ENCODE measurements at places on chromosomes 12 and 14.

- DNase-seq: peak; percentile 92
Observed at GRCh38 chr12:116919247-116919661, 8.5 kb downstream of the FBXW8 start.

DNA sequence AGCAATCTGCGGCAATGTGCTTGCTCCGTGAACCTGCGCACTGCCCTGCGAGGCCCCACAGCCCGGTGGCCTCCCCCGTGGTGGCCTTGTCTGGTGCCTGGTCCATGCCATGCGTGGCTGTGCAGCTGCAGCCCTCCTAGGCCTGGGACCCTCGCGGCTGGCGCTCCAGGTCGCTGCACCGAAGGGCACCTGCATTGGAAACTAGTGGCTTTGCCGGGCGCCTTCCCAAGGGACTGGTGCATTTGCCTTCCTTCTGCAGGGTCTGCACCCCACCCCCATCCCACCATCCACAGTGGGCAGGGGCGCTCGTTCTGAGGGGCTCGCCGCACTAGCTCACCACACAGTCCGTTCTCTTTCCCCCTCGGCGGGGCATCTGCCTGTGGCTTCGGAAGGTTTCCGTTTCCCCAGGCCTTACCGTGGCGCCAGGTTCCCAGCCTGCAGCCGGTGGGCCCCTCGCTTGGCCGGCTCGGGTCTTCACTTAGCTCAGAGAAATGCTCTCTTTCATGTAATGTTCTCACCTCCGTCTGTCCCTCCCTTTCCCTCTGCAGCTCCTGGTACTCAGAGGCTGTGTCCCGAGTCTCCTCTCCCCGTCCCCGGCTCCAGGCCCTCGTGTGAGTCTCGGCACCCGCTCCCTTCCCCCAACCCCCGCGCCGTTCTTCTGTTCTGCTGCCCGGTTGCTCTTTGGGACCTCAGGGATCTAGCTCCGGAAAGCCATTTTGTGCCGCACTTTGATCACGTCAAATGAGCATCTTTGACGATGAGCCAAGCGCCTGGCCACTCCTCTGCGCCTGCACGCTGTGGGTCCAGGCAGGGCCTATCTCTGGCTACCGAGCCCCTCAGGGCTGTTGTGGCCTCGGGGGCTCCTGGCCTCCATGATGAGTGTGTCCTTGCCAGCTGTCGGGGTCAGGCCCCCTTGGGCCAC, 31.9 kb downstream of the JAG2 start:
- DNase-seq: no peak

- no peak for DNase-seq
Observed at GRCh38 chr14:36625014-36625413, 36.6 kb upstream of the PAX9 start.

- DNase-seq: no peak
Observed at GRCh38 chr12:62693376-62694050, 226.9 kb downstream of the MON2 start.

GRCh38 chr12:32679091-32679919, at the start of gene DNM1L:
Gene DNM1L, plus strand, starts transcription at chr12:32679301. Its CDS starts 63 bp downstream, at chr12:32679364.
- peak; percentile 96 for DNase-seq

- DNase-seq: peak; percentile 1
Observed at GRCh38 chr12:115798309-115798917, 479.1 kb downstream of the MED13L start.
